NCI-H1436 treated with DMSO at 0.1 percent for 48 hours (cell line): ENCODE measurements at places on chromosomes 1 and 21.

DNA sequence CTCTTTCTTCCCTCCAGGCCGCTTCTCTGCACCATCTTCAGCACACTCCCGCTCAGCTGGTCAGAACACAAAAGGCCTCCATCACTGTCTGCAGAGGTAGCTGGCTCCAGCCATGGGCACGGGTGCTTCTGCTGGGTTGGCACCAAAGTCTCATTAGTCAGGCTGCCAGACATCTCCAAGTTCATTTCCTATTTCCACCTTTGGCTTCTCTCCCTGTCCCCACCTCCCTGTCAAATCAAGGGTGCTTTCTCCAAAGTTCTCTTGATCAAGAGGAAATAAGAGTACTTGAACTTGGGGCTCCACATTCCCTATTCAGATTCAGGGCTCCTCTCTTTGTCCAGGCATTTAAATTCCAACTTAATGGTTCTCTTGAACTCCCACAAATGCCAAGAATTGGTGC lies 33.9 kb upstream of the GRIK3 start:
- DNase-seq: no peak

- no peak for DNase-seq
Observed at GRCh38 chr1:158485455-158485854, 13.4 kb downstream of the OR10R2 start.

- DNase-seq: no peak
Observed at GRCh38 chr1:220219865-220220698, 52.2 kb downstream of the RAB3GAP2 start.

DNA sequence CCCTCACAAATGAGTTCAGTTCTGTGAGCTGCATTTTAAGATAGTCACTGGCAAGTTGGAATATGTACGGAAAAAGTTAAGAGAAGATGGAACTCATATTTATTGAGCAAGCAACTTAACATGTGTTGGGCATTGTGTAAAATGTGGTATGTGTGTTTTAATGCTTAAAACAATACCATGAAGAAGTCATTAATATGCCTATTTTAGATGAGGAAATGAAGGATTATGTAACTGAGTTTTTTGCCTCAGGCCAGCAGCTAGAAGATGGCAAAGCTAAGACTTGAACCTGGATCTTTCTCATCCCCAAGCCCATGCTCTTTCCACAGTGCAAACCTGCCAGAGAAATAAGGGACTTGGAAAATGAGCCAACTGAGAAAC lies 48.9 kb downstream of the SPATA46 start:
- no peak for DNase-seq
